ENCODE measurements at places on chromosomes 2 and 18.
A peak's percentile ranks its signal among the peaks of the same experiment; 100 is the strongest.

GRCh38 chr2:88003074-88003755 lies 13.1 kb downstream of the RNU2-63P start:
- DNase-seq, result no peak

GRCh38 chr18:48762836-48763718 lies 187.7 kb downstream of the SMAD7 start:
- DNase-seq, result no peak

DNA sequence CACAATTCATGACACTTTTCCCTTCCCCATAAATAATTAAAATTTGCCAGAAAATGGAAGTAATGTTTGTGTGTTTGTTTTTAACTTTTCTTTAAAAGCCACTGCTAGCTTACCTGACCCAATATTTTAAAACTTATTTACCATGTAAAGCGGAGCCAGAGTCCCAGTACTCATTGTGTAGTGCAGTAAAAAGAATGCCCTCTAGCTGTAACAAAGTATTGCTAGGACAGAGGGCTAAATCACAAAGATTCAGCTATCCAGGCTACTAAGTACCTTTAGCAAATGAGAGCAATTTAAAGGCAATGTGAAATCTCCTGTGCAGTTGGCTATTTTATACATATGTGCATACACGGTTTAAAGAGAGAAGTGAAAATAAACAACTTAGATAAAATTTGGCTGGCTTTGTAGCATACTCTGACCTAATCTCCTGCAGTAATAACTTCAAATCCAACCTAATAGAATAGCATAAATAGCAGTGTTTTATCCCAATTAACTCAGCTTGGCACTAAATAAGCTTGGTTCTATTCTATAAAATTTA lies 997.4 kb upstream of the PIK3C3 start:
- DNase-seq, result no peak

DNA sequence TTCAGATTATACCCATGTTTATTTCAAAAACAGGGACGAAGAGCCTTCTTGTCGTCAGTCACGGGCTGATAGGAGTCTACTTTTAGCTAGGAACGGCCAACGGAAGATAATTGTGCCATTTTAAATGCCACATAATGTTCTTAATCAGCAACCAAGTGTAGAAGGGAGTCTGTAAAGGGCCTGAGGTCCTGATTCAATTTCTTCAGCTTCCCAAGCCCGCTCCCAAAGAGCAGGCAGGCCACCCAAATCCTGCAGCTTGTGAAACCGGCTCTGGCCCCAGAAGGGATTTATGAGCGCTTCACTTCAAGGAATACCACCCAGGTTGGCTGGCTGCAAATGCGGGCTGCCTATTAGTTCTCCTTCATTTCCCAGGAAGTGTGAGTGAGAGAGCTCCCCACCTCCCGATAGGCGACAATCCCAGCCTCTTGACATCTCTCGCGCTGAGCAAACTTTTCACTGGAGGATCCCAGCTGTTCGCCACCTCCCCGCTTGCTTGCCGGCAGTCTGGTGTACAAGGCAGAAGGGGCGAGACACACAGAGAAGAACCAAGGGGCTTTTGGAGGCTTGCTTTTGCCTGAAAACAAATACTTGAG lies 272.9 kb downstream of the CDH20 start:
- no peak for DNase-seq

DNA sequence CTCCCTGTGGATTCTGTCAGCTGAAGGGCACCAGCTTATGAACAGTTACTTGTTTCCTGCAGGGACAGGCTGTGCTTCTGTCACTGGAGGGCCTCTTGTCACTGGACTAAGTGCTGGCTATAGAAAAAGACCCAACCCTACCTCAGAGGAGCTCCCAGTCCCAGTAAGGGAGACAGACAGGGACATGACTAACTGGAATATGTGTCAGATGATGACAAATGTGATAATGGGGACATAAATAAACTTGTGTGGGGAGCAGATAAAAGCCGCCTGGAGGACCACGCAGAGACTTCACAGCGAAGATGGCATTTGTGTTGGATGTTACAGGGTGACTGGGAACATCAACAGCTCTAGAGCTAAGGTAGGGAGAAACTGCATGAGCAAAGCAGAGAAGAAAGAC lies 95.0 kb downstream of the MAPRE2 start:
- no peak for DNase-seq

- no peak for DNase-seq
Measured at GRCh38 chr2:241224018-241224850, 35.8 kb downstream of the ANO7 start.

GRCh38 chr2:152701198-152701597 lies 16.1 kb downstream of the PRPF40A start:
- DNase-seq, result no peak

DNA sequence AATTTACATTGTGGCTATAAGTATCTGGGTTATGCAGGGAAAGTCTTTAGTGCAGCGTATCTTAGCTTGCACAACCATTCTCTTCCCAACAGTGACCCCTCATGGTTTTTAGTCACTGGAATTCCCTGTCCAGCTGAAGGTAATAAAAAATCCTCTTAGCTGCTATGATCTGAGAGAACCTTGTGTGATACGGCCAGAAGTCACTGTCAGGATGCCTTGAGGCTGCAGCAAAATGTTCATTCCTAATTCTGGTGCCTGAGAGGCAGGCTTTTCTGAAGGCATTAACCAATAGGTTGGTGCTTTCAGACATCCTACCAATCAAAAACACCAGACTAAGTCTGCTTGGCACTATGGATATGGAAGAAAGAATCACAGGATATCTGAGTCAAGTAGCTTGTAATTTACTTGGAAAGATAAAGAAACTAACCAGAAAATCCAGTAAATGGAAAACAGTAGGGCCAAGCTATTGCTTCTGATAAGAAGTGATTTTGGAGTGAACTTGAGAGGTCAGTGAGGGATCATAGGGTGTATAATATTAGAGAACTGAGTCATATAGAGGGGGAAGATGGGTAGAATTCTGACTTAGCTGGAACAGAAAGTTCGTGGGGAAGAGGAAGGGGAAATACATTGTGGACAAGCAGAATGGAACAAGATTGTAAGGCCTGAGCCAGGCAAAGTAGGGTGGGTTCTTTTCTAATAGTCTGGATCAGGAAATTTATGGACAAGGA lies 89.0 kb upstream of the SLC14A2 start:
- DNase-seq, result no peak

DNA sequence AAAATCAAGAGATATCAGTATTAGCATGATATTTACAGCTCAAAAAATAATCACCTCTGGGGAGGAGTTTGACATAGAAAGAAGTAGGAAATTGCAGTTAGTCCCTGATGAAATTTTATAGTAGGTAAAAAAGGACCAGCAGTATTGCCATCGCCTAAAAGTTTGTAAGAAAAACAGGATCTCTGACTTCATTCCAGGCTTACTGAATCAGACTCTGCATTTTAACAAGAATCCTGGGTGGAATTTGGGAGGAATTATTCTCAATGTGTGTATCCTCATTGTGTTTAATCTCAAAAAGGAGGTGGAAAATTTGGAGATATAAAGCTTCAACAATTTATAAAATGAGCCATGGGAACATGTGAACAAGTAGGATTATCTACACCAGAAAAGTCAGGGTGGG lies 31.2 kb upstream of the STAT1 start:
- no peak for DNase-seq

GRCh38 chr18:48542513-48543181 lies 3.8 kb downstream of the CTIF start:
- no peak for DNase-seq

DNA sequence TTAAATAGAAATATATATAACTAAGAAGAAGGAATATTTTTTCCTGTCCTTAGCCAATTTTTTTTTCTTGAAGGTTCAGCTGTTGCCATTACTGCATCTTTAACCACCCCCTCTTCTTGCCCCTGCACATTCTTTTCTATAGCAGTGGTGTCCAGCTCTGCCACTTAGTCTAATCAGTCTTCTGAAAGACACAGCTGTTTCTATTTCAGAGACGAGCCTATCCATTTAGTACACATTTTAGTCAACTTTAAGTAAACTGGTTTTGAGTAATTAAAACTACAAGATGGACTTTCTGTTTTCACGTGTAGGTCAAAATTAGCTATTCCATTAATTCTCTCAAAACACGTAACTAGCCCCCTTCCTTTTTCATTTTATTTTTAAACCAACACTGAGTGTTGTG lies 21.0 kb downstream of the SPOPL start:
- peak; percentile 31 for DNase-seq

DNA sequence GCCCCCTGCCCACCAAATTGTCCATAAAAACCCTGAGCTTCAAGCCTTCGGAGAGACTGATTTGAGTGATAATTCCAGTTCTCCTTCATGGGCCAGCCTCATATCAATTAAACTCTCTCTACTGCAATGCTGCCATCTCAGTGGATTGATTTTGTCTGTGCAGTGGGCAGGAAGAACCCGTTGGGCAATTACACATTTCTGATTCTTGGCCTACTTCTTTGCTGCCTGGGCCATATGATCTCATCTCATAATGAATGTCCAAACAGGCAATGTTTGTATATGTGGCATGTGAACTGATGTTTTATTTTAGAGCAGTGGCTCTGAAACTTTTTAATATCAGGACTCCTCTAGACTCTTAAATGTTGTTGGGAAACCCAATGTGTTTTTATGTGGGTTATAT lies 101.2 kb upstream of the SLC38A11 start:
- DNase-seq, result no peak

Measured in GM10248 (cell line).